Daoy (cell line): ENCODE measurements at places on chromosomes 3 and 15. TPM values are rescaled to one million over a fixed set of nuclear protein-coding genes. Genes with fewer than 3 reads are reported as not detected.

- no peak for DNase-seq
Observed at GRCh38 chr15:78315686-78316282, 16.4 kb upstream of the SKIC8 start.

DNA sequence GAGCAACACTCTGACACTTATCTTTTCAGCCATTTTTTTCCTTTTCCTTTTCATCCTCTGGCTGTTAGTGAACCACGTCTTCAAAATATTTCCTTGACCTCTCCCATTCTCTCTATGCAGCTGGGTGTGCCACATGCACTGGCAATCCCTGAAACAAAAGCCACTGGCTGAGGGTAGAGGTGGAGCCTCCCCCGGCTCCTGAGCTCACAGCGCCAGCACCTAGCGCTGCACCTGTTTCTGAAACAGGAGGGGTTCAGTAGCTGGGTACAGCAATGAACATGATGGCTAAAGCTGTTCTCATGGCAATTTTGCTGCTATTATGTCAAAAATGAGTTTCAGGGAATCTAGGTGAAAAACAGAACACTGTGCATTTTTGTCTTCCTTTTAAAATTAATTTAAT lies 314.7 kb upstream of the ATP10A start:
- no peak for DNase-seq

DNA sequence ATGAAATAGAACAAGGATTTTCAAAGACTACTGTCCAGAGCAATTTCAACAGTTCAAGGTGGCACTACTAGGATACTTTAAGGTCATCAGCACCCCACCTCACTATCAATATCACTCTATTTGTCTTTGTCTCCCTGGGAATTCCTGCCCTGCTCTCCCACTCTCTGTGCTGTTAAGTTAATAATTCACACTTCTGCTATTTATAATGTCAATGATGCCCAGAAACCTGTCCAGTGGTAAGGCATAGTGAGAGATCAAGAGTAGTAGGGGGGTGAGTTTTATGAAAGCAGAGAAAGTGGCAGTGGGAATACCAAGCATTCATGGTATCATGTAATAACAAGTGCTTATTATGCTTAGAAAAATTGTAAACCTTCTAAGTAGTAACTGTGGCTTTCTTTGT lies 7.3 kb downstream of the TMCO5A start:
- no peak for DNase-seq

GRCh38 chr3:6791161-6791560 lies 69.8 kb upstream of the GRM7 start:
- DNase-seq, result no peak

- DNase-seq, result no peak
Observed at GRCh38 chr3:10262027-10262426, 13.8 kb downstream of the TATDN2 start.

Gene ADGRG7
- total RNA-seq, result not detected in 2 replicates

DNA sequence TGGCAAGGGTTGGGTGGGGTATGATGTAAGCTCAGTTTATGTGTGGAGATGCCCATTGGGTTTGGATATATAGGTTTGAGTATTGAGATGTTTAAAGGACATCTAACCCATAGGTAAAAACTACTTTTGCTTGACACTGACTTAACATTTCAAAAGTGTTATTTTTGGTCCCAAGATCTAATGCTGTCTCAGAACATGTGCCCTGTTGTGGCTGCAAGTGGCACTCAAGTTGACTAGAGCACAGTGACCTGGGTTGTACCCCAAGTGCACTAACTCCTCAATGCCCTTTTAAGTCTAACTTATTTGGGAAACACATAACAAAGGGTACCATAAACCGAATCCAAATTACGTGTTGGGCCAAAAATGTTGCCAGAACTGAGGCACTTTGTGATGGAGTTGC lies 56.5 kb upstream of the CCR4 start:
- DNase-seq, result no peak

- no peak for DNase-seq
Observed at GRCh38 chr3:55951388-55951787, 464.3 kb upstream of the WNT5A start.

DNA sequence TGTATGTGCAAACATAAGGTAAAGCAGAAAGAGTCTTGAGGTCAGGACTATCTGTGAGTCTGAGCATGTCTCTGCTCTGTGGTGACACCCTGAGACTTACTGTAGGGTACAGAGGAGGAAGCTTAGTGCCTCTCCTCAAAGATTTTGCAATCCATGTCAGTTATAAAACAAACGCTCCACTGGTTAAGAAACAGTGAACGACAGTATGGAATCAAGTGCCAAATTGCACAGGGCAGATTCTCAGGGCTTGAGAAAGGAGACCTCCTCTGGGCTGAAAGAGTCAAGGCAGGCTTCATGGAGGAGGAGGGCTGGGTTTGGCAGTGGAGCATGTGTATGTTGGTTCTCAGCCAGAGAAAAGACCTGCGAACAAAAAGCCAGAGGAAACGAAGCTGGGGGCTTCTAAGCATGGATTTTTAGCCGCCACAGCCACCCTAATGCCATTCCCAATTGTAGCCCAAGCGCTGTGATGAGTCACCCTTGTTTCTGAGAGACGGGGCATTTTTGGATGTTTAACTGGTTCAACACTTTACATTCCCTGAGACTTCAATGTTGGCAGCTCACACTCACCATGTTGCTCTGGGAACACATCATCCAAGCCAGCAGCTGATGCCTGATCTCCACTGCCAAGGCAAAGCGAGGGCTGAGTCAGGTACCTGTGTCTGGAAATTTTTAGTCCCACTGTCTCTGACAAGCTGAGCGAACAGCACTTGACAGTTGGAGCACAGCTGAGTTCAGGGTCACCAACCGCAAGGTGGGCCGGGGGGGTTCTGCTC lies 3.4 kb upstream of the DGKG start:
- DNase-seq, result peak; percentile 87

DNA sequence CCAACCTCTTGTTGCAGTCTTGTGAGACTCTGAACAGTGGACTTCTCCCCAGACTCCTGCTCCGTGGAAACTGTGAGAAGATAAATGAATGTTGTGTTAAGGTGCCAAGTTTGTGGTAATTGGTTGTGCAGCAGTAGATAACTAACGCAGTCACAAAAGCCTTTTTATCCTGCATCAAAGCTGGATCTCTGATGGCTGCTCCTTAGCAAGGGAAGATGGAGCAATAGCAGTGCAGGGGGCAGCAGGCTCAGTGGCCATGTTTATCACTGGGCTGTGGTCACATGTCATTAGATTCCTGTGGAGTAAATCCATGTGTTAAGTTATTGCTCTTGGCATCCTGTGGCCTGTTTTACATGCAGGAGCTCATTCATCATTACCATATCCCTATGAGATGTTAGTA lies 13.5 kb downstream of the CMTM7 start:
- no peak for DNase-seq

DNA sequence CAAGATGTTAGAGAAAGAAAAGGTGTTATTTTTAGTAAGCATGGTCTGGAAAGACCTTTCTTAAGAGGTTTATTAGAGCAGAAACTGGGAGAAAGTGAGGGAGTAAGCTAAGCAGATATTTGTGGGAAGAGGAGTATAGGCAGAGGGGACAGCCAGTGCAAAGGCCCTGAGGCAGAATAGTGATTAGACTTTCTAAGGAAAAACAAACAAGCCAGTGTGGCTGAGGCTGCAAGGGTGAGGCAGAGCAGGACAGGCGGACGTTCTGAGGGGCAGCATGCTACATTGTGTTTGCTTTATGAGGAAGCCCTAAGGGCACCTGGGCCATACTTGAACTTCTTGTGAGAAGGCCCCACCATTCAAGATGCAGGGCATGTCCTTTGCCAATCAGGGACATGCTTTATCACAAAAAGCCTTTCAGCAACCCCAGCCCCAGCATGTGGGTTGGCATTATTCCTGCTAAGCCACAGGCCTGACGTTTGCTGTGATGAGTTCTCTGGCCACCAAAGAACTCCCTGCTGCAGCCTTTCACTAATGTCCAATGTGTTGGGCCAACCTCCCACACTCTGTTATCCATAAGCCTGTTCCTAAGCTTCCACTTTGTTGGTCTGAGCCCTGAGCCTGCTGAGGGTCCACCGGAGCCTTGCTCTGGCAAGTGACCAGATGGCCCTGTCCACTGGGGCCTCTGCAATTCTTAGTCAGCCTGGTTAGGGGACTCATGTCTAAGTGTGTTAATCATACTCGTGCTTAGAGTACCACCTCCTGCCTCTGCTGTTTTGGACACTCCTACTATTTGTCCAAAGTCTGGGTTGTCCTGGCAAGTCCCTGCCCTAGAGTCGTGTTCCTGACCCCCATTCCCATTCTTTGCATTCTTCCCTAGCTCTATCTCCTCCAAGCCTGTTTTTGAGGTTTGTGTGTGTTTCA lies 209.9 kb upstream of the CTNNB1 start:
- no peak for DNase-seq

DNA sequence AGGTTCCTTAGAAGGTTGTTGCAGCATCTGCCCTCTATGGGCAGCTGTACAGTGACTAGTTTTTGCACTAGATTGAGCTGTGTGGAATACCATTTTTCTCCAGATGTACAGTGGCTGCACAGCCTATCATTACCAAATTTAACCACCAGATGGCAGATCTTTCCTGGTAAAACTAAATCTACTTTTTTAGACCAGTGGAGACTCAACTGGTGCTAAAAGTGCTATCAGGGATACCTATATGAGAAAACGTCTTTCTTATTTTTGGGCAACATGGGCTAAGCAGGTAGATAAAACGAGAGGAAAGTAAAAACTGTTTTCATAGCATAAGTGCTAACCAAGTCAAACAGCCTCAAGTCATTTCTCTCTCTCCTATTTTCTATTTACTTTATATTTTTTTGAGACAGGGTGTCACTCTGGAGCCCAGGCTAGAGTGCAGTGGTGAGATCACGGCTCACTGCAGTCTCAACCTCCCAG lies 21.2 kb downstream of the IGSF10 start:
- DNase-seq, result peak; percentile 51

Gene GOLGA8M
- not detected in 2 replicates for total RNA-seq

GRCh38 chr3:94643400-94643799 lies 580.5 kb downstream of the NSUN3 start:
- no peak for DNase-seq

Gene GP9
- total RNA-seq, result not detected in 2 replicates

Gene GOLGA8S
- total RNA-seq, result not detected in 2 replicates

Gene SLC6A1
- 0.11 TPM in 1 of 2 replicates, not detected in the other for total RNA-seq

DNA sequence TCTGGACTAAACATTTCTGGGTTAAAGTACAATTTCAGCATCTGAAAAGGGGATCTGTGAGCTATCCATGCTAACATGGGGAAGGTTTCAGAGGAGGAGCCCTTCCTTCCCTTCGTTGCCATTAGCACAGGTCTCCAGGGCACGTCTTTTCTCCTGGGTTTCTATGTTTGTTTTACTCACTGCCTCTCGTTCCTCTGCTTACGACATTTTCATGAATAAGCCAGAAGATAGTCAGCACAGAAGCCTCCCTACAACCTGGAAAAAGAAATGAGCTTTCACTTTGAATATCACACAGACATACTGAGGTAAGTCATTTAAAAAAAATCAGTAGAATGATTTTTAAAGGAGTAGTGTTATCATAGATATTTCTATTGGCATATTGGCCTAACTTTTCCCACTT lies 117.2 kb upstream of the KCNMB2 start:
- no peak for DNase-seq

Gene COPS2
- total RNA-seq, result 79.1 and 88.4 TPM in 2 replicates

Gene FRMD4B
- total RNA-seq, result 1.7 and 1.8 TPM in 2 replicates

DNA sequence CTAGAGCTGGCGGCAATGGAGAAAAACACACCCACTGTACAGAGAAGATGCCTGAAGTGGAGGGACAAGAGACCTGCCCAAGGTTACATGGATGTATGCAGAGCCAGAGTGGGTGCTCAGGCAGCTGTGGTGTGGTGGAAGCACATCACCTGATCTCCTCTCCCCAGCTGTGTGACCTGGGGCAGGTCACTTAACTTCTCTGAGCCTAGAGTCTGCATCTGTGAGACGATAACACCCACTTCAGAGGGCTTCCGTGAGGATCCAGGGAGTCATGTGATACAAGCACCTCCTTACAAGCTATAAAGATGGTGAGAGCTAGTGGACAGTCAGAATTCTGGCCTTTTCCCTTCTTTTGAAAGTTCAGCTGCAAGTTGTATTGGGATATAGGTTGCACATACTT lies 55.1 kb upstream of the HERC1 start:
- no peak for DNase-seq

Gene GXYLT2
- total RNA-seq, result 3.7 and 6.7 TPM in 2 replicates

GRCh38 chr15:82113106-82113715 lies 67.4 kb upstream of the MEX3B start:
- DNase-seq, result no peak

Gene CD200R1
- total RNA-seq, result 0.09 TPM in 1 of 2 replicates, not detected in the other

GRCh38 chr3:99532246-99532645 lies 106.1 kb upstream of the COL8A1 start:
- peak; percentile 74 for DNase-seq

- no peak for DNase-seq
Observed at GRCh38 chr3:54322354-54322753, 200.0 kb downstream of the CACNA2D3 start.
